T-helper 17 cell (primary cell): ENCODE measurements at places on chromosomes 12 and 14.

DNA sequence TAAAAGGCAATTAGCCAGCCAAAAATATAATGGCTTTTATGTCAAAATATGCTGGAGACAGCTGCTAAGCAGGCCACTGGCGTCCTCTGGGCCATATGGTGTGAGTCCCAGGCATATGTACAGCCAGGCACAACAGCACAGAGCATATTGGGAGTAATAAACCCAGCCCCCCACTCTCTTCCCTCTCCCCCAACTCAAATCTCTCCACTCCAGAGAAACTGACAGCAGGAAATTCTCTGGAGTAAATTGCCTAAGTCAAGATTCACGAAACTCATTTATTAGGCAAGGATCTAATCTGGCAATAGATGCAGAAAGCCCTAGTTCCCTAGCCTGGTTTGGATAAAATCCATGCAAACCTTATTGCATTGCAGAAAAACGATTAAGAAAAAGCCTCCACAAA, 147.9 kb upstream of the SEL1L start:
- DNase-seq = no peak

DNA sequence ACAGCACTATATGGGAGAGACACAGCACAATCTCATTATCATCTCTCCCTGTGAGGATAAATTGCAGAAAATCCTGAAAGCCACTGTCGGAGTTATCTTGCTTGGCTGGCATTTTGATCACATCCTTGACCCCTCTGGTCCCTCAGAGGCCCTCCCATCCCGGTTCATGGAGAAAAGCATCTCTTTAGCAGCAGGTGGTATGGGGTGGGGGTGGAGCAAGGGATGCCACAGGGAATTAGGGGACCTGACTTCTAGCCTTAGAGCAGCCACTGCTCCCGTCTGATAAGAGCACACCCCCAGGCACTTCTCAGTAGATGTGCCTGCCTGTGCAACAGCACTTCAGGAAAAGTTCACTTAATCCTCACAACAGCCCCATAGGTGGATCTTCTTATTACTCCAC, 38.6 kb downstream of the GRIN2B start:
- no peak for DNase-seq

DNA sequence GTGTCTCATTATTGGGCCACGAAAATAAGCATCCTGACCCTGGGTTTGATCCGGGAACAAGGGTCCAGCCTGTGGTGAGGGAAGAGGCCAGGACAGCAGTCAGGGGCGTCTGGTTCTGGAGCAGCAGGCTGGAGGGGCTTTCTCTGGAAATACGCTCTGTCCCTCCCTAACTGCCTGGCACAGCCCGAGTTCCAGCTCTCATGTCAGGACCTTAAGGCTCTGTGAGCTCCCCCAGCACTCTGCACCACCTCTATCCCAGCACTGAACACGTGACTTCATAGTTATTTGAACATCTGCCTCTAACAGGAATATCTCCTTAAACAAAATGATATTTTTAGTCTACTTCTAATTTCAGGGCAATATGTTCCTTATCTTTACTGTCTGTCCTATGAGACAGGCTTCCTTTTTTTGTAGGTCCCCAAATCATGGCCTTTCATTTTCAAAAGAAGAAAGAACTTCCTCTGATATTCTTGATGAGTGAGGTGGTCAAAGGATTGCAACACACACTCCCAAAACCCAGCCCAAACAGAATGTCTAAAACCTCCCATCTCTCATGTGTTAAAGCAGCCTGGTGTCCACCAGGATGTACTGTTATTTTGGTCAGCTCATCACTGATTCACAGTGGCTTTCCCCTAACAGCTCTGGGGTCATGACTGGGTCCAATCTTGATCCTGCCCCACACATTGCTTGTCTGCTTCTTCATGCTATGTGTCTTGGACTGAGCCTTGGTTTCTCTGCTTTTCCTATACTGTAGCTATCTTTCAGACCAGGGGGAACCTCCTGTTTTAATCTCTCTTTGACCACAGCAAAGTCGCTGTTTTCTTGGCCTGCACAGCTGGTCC, 9.7 kb downstream of the AQP6 start:
- no peak for DNase-seq

GRCh38 chr14:74504874-74505720, 11.5 kb downstream of the ISCA2 start:
- no peak for DNase-seq

DNA sequence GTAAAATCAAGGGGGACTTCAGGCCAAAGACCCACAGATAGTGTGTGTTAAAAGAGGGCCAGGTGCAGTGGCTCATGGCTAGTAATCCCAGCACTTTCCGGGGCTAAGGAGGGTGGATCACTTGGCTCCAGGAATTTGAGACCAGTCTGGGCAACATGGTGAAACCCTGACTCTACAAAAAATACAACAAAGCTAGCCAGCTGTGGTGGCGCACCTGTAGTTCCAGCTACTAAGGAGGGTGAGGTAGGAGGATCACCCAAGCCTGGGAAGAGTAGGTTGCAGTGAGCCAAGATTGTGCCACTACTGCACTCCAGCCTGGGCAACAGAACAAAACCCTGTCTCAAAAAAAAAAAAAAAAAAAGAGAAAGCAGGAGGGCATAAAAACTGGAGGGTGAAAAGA, 8.5 kb downstream of the VCPKMT start:
- DNase-seq = no peak
